ENCODE measurements at places on chromosomes 6 and 20.

DNA sequence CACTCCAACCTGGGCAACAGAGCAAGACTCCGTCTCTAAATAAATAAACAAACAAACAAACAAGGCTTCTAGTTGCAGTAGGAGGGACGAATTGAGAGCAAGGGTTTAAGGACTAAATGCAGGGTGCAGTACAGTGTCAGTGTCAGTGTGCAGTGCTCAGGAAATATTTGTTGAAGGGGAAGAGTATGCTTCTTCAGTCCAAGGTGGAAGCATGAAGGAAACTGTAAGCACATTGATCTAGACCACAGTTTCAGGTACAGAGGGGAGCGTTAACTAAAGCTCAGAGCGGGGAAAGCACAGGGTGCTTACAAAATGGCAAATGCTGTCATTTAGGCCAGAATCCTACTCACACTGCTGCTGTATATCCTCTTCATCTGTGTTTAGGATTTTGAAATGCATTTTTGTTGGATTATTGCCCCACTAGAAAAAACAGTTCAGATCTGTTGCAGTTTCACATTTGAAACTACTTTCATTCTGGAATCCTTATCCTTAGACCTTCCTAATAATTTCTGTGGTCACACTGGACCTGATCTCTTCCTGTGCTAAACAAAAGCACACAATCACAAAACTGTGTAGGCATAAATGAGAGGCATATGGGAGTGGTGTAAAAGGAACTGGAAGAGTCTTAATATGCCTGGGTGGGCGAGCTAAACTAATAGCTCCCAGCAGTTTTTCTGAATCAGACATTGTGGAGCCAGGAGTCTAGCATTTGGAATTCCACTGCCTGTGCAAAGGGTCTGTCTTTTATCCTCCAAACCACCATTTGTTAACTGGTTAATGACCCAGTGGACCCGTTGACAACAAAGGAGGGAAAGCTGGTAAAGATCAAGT, 41.4 kb downstream of the CBFA2T2 start:
- no peaks in the 10 kb centered on the region for H3K36me3 ChIP-seq
- DNase-seq: no peak
- H3K4me3 ChIP-seq: peak overlapping the region; percentile 5
- H3K27me3 ChIP-seq: no peaks in the 10 kb centered on the region
- H3K4me1 ChIP-seq: peaks cover 37% of the 10 kb centered on the region

DNA sequence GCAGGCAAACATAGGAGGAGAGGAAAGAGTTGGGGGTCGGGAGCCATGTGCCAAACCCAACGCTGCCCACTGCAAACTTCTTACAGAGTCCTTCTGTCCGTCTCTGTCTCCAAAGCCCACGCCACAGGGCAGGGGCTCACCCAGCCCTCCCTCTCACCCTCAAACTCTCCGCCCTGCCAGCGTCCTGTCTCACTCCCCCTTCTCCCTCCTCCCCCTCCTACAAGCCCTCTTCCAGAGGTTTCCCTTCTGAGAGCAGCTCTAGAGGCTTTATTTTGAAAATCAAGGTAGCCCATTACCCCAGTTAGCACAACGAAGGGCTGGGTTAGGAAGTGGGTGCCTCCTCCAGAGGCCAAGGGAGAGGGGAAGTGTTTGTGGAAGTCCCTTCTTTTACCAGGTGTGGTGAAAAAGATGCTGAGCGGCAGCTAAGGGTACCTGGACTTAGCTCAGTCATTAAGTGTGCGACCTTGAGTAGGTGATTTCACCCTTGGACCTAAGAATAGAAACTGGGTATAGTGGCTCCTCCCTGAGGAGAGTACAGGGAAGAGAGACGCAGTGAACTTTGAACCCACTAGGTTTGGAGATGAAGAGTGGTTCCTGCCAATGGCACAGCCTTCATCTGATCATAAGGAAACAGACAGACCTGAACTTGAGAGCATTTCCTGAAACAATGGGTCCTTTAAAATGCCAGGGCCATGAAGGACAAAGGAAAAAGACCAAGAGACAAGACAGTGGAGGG, 123.8 kb downstream of the BANF2 start:
- H3K4me3 ChIP-seq: no peak overlapping the region
- no peak for DNase-seq
- H3K36me3 ChIP-seq: peaks cover 2% of the 10 kb centered on the region
- H3K27me3 ChIP-seq: no peaks in the 10 kb centered on the region
- peaks cover 30% of the 10 kb centered on the region for H3K4me1 ChIP-seq

- no peak overlapping the region for H3K4me3 ChIP-seq
- H3K27ac ChIP-seq: peak overlapping the region; percentile 19
- H3K36me3 ChIP-seq: no peaks in the 10 kb centered on the region
- H3K4me1 ChIP-seq: peaks cover 24% of the 10 kb centered on the region
- no peaks in the 10 kb centered on the region for H3K27me3 ChIP-seq
- no peak for DNase-seq
These were observed 28.5 kb upstream of the CCR6 start for GRCh38 chr6:167094436-167094819.

- no peak overlapping the region for H3K27ac ChIP-seq
- H3K4me1 ChIP-seq: peaks cover 4% of the 10 kb centered on the region
- H3K27me3 ChIP-seq: peaks cover 13% of the 10 kb centered on the region
- H3K36me3 ChIP-seq: no peaks in the 10 kb centered on the region
- no peak for DNase-seq
These were observed 43.2 kb downstream of the KHDC1L start for GRCh38 chr6:73182021-73182607.

- H3K4me1 ChIP-seq: peaks cover 13% of the 10 kb centered on the region
- H3K27ac ChIP-seq: no peak overlapping the region
- no peak for DNase-seq
- no peak overlapping the region for H3K4me3 ChIP-seq
- no peaks in the 10 kb centered on the region for H3K36me3 ChIP-seq
These were observed 41.8 kb upstream of the GABRR1 start for GRCh38 chr6:89258912-89259311.

GRCh38 chr6:5992551-5993225, 14.0 kb downstream of the NRN1 start:
- peaks cover 100% of the 10 kb centered on the region for H3K27me3 ChIP-seq
- H3K4me1 ChIP-seq: peaks cover 25% of the 10 kb centered on the region
- H3K4me3 ChIP-seq: no peak overlapping the region
- H3K36me3 ChIP-seq: no peaks in the 10 kb centered on the region

- H3K36me3 ChIP-seq: peaks cover 2% of the 10 kb centered on the region
- DNase-seq: no peak
- H3K27me3 ChIP-seq: no peaks in the 10 kb centered on the region
These were observed 149.5 kb upstream of the BMP5 start for GRCh38 chr6:56024931-56025330.

DNA sequence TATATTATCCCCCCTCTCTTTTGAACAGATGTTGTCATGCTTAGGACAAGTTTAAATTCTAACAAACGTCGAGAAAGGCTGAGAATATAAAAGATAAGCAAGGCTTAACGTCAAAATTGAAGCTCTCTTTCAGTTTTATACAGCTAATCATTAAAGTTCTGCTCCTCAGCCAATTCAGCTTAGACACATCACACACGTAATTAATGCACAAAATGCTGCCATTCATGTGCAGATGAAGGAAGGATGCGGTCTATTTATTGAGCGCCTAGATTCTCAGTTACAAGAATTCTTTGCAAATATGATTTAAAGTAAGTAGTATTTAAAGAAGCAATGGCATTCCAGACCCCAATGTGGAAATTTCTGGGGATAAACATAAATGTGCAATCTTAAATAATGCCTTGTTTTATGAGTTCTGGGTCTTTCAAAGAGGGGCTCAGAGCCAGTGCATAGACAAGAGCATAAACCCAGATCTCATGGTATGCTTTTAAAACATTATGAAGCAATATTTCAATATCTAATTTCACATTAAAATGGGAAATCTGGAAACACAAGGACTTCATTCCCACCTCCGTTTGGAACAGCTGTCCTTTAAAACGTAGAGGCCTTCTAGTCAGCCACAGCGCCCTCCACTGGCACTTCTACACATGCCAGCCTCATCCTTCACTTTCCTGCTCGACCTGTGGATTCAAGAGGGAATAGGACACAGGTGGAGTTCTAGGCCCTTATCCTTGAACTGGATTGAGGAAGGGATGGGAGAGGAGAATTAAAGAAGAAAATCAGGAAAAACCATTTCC, 85.8 kb downstream of the LYRM4 start:
- H3K4me3 ChIP-seq: no peak overlapping the region
- DNase-seq: no peak
- no peak overlapping the region for H3K27ac ChIP-seq
- H3K4me1 ChIP-seq: peaks cover 15% of the 10 kb centered on the region

- H3K27ac ChIP-seq: no peak overlapping the region
- DNase-seq: no peak
- H3K27me3 ChIP-seq: no peaks in the 10 kb centered on the region
- no peaks in the 10 kb centered on the region for H3K4me1 ChIP-seq
- no peak overlapping the region for H3K4me3 ChIP-seq
- peaks cover 1% of the 10 kb centered on the region for H3K36me3 ChIP-seq
These were observed 12.1 kb upstream of the RAMACL start for GRCh38 chr6:166598441-166599138.

DNA sequence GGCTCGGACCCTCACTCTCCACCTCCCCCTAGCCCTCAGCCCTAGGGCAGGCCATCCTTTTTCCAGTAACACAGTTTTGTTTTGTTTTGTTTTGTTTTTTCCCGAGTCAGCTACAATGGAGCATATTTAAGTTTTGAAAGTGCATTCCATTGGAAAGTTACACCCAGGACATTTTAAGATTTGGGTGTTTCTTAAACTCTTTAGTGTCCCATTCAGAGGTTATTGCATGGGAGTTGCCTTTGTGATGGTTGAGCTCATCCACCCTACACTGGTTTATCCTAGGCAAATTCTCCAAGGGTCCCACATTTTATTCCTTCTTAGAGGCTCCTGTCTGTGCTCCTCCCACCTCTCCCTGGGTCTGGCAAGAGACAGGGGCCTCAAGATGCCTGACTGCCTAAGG, 58.9 kb downstream of the THBS2 start:
- H3K27me3 ChIP-seq: no peaks in the 10 kb centered on the region
- H3K36me3 ChIP-seq: no peaks in the 10 kb centered on the region
- peaks cover 5% of the 10 kb centered on the region for H3K4me1 ChIP-seq
- H3K27ac ChIP-seq: no peak overlapping the region
- no peak for DNase-seq
- no peak overlapping the region for H3K4me3 ChIP-seq

- H3K36me3 ChIP-seq: no peaks in the 10 kb centered on the region
- peak overlapping the region; percentile 67 for H3K4me3 ChIP-seq
- no peak overlapping the region for H3K27ac ChIP-seq
These were observed 5.4 kb upstream of the TUBB2A start for GRCh38 chr6:3162565-3163247.

DNA sequence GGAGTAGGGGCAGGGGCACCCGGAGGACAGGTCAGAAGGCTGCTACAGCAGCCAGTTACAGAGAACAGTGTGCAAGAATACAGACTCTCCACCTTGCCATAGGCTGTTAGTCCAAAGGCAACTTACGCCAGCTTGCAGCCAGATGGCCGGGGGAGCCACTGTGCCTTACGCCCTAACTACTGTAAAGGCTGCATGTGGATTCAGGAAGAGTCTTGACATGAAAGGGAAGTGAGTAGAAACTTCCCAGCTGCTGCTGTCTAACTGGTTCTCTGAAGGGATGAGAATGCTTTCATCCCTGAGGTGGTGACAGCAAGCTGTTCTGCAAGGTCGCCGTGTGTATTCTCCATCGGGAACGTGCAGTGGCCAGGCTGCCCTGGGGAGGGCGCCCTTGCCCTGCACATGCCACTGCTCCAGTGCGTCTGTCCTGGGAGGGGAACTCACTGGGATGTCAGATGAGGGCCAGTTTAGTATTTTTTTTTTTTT, 46.1 kb downstream of the LYRM4 start:
- H3K36me3 ChIP-seq: no peaks in the 10 kb centered on the region
- no peaks in the 10 kb centered on the region for H3K27me3 ChIP-seq
- H3K4me1 ChIP-seq: peaks cover 58% of the 10 kb centered on the region
- H3K4me3 ChIP-seq: no peak overlapping the region
- peak; percentile 35 for DNase-seq
- peak overlapping the region; percentile 41 for H3K27ac ChIP-seq

GRCh38 chr20:32991383-32991782, 12.8 kb downstream of the SUN5 start:
- no peak overlapping the region for H3K27ac ChIP-seq
- no peaks in the 10 kb centered on the region for H3K36me3 ChIP-seq
- no peaks in the 10 kb centered on the region for H3K27me3 ChIP-seq
- no peaks in the 10 kb centered on the region for H3K4me1 ChIP-seq
- no peak for DNase-seq

DNA sequence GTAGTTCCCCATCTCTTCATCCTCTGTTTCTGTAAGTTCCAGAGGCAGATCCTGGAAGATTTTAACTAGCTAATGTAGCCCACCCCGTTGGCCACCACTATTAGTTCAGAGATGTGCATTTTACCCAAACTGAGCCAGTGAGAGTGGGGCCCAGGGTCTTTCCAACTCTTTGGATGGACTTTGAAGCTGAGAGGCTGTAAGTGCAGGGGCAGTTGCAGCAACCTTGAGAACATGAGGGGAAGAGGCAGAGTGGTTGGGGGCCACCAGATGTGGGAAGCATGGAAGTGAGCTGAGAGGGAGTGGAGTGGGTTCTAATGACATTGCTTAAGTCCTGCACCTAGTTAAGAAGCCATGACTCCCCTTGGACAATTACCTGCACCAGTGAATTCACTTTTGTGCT, 72.2 kb downstream of the CDH26 start:
- no peaks in the 10 kb centered on the region for H3K36me3 ChIP-seq
- no peak overlapping the region for H3K4me3 ChIP-seq
- peaks cover 6% of the 10 kb centered on the region for H3K27me3 ChIP-seq
- DNase-seq: no peak
- H3K27ac ChIP-seq: no peak overlapping the region

- H3K27me3 ChIP-seq: peaks cover 35% of the 10 kb centered on the region
- no peak for DNase-seq
- no peaks in the 10 kb centered on the region for H3K4me1 ChIP-seq
These were observed 14.6 kb upstream of the MTCL3 start for GRCh38 chr6:127533736-127534135.

GRCh38 chr6:80321011-80321410, 214.5 kb downstream of the BCKDHB start:
- H3K27me3 ChIP-seq: no peaks in the 10 kb centered on the region
- H3K27ac ChIP-seq: no peak overlapping the region
- H3K4me1 ChIP-seq: peaks cover 3% of the 10 kb centered on the region
- no peaks in the 10 kb centered on the region for H3K36me3 ChIP-seq
- H3K4me3 ChIP-seq: no peak overlapping the region

DNA sequence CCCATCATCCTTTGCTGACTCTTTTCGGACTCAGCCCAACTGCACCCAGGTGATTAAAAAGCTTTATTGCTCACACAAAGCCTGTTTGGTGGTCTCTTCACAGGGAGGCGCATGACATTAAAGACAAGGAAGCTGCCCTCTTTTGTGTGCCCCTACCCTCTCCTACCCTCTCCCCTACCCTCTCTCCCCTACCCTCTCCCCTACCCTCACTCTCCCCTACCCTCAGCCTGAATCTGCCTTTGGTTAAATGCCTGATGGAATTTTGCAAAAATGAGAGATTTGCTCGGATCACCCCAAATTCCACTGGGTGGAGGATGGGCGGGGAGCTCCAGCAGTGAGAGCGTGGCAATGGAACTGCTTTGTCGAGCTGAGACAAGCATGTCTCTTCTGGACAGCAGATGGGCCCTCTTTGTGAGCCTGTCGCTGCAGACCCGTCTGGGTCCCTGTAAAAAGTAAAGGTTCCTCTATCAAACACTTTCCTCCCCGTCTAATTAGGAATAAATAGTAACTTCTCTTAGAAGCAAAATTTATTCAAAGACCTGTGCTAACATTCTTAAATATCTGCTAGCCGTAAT, 76.4 kb upstream of the MLN start:
- no peak for DNase-seq
- H3K4me3 ChIP-seq: no peak overlapping the region
- no peaks in the 10 kb centered on the region for H3K4me1 ChIP-seq
- H3K27ac ChIP-seq: no peak overlapping the region

Measured in mesothelial cell of epicardium (in vitro differentiated cells).